ENCODE measurements at places on chromosomes 11 and 22.

- DNase-seq: no peak
These were observed 16.8 kb upstream of the PAFAH1B2 start for GRCh38 chr11:117127171-117127901.

GRCh38 chr11:15859411-15859810, 496.9 kb downstream of the SOX6 start:
- no peak for DNase-seq

DNA sequence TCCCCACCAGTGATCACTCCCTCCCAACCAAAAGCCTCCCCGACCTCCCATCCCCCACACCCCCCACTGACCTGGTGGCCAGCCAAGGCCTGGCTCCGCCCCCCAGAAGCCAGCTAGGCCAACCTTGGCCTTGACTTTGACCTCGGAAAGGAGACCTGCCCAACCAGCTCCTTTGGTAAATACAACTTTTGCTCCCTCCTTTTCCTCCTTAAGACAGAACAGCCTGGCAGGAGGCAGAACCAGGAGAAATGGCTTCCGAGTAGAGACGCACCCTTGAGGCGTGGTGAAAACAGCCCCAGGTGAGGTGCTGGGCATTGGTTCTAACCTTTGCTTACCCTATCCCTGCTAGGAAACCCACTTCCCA, 27.0 kb downstream of the PLEKHA7 start:
- DNase-seq: no peak

- no peak for DNase-seq
These were observed 1384.0 kb downstream of the BRD1 start for GRCh38 chr22:48443680-48444079.

DNA sequence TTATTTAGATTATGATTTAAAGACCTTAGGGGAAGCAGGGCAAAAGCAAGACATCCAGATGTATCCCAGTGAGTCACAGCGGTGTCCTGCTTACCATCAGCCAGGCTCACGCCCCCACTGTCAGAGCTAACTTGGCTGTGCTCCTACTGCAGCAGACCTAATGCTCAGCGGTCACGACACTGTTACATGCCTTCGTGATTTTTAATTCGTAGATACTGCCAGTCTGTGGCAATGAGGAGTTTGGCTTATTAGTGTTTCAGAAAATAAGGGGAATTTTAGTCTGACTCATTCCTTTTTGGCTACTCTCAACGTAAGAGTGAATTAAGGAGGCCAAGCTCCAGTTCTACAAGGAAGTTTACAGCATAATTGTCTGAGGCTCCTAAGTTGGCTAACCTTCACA, 22.7 kb downstream of the EFCAB6 start:
- DNase-seq: no peak

DNA sequence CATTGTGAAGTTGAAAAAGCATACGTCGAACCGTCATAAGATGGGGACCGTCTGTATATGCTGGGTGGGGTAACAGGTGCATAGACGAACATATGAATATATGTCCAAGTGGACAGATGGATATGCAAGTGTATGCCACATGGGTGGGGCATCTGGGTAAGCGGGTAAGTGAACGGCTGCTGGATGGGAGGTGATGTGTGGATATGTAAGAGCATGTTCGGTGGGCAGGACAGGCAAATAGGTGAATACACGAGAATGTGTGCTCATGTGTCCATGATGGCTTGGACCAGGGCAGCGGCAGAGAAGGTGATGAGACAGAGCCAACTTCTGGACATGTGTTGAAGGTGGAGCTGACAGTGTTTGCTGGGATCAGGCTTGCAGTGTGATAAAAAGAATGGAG, 12.0 kb downstream of the IFITM10 start:
- DNase-seq: no peak

GRCh38 chr22:44456661-44457412, 41.2 kb downstream of the RTL6 start:
- DNase-seq: no peak

GRCh38 chr11:27471589-27472397, 797 bp downstream of the LGR4 start:
- no peak for DNase-seq

DNA sequence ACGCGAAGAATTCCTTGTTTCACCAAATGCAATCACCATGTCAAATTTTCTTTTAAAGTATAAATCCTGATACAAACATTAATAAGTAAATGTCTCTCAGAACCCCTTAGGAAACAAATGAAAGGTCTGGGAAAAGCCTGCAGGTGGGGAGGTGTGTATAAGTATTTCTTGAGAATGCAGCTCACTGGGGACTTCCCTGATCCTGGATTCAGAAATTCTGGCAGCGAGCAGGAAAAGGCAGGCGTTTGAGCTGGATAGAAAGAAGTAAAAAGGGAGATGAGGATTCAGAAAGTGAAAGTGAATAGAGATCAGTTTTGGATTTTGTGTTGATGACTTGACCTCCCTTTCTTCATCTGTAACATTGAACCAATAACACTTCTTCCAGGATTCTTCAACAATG, 68.3 kb upstream of the CTSC start:
- DNase-seq: no peak

- no peak for DNase-seq
These were observed 2.9 kb downstream of the ZP1 start for GRCh38 chr11:60870276-60870675.

- no peak for DNase-seq
These were observed 210.4 kb downstream of the SNX19 start for GRCh38 chr11:130705670-130706421.

- no peak for DNase-seq
These were observed 1071.4 kb downstream of the JRKL start for GRCh38 chr11:97461044-97461880.

Measured in stimulated activated CD4-positive, alpha-beta T cell treated with anti-CD3 and anti-CD28 coated beads, Interleukin-4, amount 100 ng/mL, for 48 hours (primary cell).